NCI-H1417 (cell line): ENCODE measurements at places on chromosomes 5 and 9.

DNA sequence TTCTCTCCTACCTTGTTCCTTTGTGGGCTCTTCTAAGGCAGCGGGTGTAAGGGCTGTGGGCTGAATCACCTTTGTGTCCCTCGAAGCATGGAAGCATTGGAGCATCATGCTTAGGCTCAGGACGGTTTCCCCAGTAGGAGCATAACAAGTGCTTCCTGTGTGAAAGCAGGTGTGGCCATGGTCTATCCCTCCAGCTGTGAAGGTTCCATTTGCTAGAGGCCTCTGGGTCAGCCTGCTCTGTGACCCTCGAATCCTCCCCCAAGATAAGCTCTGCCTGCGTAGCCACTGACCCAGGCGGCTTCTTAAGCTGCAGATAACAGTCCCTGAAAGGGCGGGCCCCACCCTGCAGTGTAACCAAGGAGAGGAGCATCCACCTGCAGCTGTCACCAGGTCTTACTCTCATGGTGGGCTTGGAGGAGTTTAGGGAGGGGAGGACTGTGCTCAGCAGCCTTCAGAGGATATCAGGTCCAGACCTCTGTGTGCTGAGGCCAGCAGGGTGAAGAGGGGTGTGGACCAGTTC is 8.4 kb upstream of the NDST1 start:
- no peak for DNase-seq

GRCh38 chr9:93533863-93534262 is 42.5 kb upstream of the PHF2 start:
- no peak for DNase-seq

DNA sequence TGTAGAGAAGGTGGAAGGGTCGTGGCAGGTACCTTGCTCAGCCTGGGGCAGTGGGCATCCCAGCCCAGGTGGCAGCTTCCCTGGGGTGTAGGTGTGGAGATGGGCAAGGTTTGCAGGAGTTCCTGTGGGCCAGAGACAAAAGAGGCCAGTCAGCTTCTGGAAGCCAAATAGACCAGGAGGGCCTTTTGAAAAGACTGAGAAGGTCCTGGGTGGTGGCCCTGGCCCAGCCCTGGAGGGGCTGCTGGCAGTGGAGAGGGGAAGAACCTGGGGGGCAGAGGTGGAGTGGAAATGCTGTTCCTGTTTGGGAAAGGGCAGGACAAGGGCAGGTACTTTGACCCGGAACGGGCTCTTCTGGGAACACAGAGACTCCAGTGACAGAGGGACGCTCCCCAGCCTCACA is 7.0 kb upstream of the IL3 start:
- no peak for DNase-seq

DNA sequence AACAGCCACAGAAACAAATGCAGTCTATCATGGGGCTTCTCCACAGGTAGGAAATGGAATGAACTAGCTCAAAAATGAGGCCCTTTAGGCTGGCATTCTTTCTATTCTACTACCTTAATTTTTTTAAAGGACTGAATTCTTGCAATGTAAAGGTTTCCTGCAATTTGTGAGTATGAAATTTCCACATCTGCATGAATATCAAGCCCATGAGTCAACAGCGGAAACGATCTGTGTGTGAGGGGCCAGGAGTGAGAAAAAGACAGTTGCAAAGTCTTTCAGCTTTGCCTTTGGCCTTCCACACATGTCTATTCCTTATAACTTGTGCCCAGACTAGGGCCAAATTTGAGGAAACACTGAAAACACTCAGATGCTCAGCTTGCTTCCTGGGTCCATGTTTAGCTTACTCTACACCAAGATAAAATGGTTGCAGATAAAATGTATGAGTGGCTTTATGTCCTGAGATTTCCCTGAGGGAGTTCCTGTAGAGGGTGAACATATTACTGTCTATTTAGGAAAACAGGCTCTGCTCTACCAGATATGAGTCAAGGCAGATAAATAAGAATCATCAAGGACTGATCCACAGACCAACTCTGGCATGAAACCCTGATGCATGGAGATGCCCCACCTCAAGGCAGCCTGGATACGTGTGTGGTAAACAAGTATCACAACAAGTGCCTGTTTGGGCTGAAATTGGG is 46.5 kb downstream of the RETREG1 start:
- DNase-seq: no peak

DNA sequence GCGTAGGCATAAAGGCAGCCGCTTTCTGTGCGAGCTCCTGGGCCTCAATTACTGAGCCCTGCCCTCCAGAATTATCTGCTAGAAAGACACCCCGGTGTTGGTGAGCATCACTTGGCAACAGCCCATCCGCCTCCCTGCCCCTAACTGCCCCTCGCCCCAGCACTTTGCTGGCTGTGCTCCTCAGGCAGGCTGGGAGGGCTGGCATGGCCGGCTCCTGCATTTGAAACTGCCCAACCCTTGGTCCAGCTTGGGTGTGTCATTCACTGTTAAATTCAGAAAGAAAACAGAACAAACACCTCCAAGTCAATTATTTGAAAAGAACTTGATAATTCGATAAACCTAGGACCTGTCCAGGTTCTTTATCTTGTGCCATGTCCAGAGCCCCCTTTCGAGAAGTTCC is 334.2 kb downstream of the IRX2 start:
- no peak for DNase-seq

DNA sequence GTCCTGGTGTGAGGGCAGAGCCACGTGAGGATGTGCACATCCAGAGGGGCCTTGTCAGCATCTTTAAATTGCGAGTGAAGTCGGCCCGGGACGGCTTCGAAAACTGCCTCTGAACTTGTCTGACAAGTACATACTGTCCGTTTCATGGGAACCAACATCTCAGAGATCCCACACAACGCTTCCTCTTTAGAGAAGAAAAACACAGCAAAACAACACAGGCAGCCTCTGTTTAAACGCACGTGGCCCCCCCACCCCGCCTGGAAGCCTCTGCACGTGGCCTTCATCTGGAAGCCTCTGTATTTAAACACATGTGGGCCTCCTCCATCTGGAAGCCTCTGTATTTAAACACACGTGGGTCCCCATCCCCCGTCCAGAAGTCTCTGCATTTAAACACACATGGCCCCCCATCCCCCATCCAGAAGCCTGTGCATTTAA is 29.2 kb downstream of the CEP72 start:
- DNase-seq: no peak

- peak; percentile 20 for DNase-seq
These were observed 205.5 kb downstream of the PAX5 start for GRCh38 chr9:36828611-36829013.

GRCh38 chr5:89232139-89232603 is 349.2 kb upstream of the MEF2C start:
- DNase-seq: no peak

DNA sequence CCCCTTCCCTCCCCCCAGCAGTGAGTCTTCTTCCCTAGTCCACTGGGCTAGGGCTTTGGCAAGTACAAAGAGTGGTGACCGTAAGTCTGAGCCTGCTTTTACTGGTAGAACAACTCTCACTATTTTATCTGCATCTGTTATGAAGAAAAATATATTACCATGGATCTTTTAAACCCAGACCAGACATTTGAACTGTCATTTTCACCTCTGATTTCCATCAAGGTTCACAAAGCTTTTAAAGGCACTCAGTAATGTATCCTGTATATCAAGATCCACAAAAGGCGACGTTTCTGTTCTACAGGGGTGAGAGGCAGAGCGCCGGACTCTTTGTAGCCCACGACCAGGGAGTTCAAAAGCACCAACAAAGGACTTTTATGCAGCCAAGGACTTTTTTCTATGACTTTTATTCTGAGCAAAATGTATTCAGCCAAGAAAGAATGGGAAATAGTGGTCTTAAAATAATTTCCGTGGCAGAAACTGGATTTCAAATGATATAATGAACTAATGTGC is 388.3 kb downstream of the ANXA1 start:
- DNase-seq: no peak

- no peak for DNase-seq
These were observed 68.6 kb downstream of the RFX3 start for GRCh38 chr9:3457175-3457574.

- DNase-seq: peak; percentile 4
These were observed 425.6 kb upstream of the BRINP1 start for GRCh38 chr9:119794836-119795235.

DNA sequence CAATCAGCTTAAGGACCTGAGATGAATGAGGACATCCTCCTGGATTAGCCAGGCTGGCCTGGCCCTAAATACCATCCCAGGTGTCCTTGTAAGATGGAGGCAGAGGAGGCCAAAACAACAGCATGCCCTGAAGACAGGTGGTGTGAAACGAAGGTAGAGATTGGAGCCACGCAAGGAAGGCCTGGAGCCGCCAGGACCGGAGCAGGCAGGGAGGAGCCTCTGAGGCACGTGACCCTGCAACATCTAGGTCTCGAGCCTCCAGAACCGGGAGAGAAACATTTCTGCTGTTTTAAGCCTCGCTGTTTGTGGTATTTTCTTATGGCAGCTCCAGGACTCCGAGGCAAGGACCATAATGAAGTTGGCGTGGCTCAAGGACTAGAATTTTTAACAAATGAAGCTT is 9.7 kb upstream of the COL5A1 start:
- no peak for DNase-seq

DNA sequence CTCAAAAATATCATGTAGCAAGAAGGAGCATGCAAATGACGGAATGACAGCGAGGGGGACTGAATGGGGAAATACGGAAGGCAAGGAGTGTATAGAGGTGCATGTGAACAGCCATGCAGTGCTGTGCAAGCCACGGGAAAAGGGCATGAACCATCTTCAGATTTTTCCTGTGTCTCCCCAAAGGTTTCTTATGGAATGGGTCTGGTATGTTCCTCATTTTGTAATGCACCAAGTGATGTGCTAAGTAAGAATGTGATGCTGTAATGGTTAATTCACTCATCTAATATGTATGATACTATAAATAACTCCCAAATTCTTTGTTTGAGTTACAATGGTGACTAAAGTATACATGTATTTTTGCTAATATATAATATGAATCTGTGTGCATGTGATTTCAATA is 99.0 kb upstream of the DAB2 start:
- no peak for DNase-seq

GRCh38 chr5:92945605-92946097 is 635.4 kb downstream of the NR2F1-AS1 start:
- no peak for DNase-seq

GRCh38 chr5:165015547-165015946 is 1510.1 kb downstream of the MAT2B start:
- no peak for DNase-seq

GRCh38 chr9:35745569-35745968 is 3.5 kb downstream of the GBA2 start:
- DNase-seq: no peak

DNA sequence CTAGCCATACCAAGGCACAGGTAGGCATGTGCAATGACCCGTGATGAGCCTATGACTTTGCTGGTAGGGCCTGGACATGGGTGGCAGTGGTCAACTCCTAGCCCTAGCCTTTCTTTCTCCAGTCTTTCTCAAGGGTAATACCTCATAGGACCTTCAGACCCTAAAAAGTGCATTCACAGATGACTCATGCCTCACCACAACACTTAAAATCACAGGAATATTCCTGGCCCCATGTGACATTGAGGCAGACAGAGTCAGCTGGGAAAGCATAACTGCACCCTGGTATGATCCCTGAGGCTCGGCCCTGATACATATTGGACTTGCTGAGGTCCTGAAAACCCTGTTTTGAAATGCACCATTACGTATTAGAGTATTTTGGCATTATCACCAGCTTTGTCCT is 449.5 kb downstream of the HINT1 start:
- DNase-seq: no peak

GRCh38 chr9:129897263-129897662 is 62.0 kb downstream of the USP20 start:
- DNase-seq: no peak
